ENCODE measurements at places on chromosomes 1 and 21. TPM values are rescaled to one million over a fixed set of nuclear protein-coding genes. Genes with fewer than 3 reads are reported as not detected.

DNA sequence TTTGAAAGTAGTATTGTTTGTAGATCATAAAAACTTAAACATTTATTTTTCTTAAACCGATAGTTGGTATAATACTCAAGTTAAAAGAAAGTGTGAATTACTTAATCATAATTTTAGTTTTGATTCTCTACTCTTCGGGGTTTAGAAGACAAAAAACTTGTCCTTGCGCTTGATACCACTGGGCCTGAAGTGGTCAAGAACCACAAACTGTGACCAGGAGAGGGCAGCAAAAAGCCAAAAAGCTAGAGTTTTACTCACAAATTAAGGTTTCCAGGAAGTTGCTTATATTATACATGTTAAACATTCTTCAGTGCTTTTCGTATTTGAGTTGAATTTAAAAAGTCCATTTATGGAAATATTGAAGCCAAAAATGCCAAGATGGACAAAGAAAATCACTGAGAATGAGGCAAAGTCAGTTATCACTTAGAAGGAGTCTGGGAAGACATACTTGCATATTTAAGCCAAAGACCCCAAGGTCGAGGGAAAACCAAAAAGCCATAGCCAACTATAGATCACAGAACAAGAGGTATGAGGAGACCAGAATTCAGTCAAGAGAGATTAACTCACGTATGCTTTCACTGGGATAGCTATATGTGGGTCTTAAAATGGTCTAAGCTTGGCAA lies 34.2 kb downstream of the EFCAB7 start:
- peak; percentile 20 for DNase-seq
- no peaks in the 10 kb centered on the region for H3K27me3 ChIP-seq
- no peak overlapping the region for H3K4me3 ChIP-seq
- H3K36me3 ChIP-seq: peaks cover 2% of the 10 kb centered on the region

Gene VHLL
- not detected for total RNA-seq

DNA sequence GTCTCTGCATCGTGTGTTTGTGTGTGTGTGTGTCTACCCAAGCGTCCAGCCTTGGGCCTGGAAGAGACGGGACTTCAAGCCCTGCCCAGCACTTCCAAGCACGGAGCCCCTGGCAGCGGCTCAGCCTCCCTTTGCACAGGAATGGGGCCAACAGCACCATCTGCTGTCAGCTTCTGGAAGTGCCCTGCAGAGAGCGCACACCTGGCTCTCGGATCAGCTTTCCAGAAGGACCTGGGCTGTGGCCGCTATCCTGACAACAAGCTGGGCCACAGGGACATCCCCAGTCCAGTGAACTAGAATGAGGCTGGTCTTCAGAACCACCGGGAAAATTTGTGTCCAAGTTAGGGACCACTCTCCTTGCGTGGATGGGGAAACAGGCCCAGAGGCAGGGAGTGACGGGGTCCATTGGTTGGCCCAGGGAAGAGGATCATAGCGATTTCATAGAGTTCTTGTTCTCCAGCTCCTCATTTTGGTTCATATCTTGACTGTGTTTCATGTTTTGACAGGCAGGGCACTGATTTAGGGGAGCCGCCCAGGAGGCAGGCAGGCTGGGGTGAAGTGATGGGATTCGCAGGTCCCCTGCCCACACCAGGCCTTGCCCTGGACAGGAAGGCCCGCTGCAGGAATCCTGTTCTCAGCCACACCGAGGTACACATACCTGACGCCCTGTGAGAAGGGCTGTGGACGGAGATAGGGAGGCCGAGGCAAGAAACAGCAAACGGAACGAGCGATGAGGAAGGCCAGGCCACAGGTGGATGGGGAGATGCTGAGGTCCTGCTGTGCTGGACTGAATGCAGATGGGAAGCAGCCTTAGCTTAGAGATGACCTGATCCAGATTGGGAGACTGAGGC lies 38.4 kb downstream of the TAS1R2 start:
- peak; percentile 62 for DNase-seq
- no peak overlapping the region for H3K27ac ChIP-seq
- H3K4me3 ChIP-seq: no peak overlapping the region
- peaks cover 25% of the 10 kb centered on the region for H3K27me3 ChIP-seq

DNA sequence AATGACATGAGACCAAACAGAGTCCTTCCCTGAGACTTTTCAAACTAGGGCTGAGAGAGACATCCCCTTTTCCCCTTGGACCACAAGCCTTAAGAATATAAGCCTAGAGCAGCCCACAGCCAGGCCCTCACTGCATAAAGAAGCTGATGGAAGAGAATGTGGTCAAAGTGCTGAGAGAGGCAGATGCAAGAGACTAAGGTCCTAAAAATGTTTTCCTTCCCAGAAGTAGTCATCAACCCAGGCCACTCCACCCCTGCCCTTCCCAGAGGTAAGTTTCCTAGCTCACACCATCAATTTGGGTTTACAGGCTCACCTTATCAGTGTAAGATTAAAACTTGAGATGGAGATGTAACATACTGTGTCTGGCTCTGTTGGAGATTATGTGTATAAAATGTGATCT lies 58.2 kb downstream of the BCAR3 start:
- H3K27me3 ChIP-seq: peaks cover 13% of the 10 kb centered on the region
- no peaks in the 10 kb centered on the region for H3K36me3 ChIP-seq
- H3K4me1 ChIP-seq: peaks cover 5% of the 10 kb centered on the region

DNA sequence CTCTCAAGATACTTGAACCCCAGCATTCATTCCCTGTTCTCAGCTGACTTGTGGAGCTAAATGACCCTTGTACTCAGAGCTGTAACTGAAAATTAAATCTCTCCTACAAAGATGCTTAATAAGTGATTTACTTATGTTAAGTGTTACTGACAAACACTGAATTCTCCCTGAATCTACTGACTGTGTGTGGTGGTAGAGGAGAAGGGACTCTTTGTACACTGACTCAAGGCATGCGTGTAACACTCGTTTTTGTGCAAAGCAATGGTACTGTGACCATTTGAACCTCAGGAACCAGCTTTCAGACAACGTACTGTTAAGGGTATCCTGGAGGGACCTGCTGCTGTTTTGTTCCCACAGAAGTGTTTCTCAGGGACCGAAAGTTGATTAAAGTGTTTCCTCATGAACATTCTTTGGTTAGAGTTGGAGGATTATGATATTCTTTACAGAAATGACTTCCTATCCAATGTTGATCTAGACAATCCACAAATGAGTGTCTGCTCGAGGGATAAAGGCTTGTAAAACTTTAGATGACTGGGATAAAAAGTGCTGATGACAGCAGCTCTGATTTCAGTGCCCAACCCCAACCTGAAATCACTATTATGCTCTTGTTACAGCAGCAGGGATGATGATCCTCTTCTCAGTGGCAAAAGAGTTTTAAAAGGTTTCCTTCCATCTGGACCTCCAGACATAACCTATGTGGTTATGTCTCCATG lies 12.8 kb downstream of the RGL1 start:
- H3K27ac ChIP-seq: no peak overlapping the region
- no peaks in the 10 kb centered on the region for H3K27me3 ChIP-seq
- H3K4me3 ChIP-seq: no peak overlapping the region
- no peaks in the 10 kb centered on the region for H3K36me3 ChIP-seq
- H3K4me1 ChIP-seq: peaks cover 1% of the 10 kb centered on the region
- DNase-seq: no peak

Gene CSF3R
- total RNA-seq: 0.43 TPM

GRCh38 chr1:107807405-107807804 lies 157.6 kb downstream of the VAV3 start:
- no peak overlapping the region for H3K27ac ChIP-seq
- peaks cover 29% of the 10 kb centered on the region for H3K4me1 ChIP-seq
- no peak overlapping the region for H3K4me3 ChIP-seq
- H3K36me3 ChIP-seq: peaks cover 7% of the 10 kb centered on the region
- H3K27me3 ChIP-seq: peaks cover 3% of the 10 kb centered on the region

DNA sequence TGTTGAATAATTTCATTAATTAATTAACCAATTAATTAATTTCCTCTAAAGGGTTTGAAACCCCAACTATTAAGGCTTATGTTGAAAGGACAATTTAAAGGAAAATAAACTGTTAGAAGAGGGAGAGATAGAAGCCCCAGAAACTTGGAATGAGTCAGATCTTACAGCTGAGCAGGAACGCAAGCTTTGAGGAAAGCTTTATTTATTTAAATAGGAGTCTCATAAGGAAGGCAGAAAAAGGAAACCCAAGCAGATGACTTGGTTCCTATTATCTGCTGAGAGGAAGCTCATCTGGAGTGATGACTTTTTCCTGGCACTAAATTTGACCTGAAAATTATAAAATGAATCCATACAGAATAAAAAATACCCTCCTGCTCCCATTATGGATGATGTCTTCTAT lies 105.1 kb downstream of the ROR1 start:
- H3K4me3 ChIP-seq: no peak overlapping the region
- no peak overlapping the region for H3K27ac ChIP-seq
- DNase-seq: no peak

- DNase-seq: no peak
- no peak overlapping the region for H3K4me3 ChIP-seq
- H3K36me3 ChIP-seq: peaks cover 32% of the 10 kb centered on the region
- H3K4me1 ChIP-seq: peaks cover 36% of the 10 kb centered on the region
- H3K27me3 ChIP-seq: no peaks in the 10 kb centered on the region
These were observed 8.6 kb downstream of the YBEY start for GRCh38 chr21:46294647-46295176.

DNA sequence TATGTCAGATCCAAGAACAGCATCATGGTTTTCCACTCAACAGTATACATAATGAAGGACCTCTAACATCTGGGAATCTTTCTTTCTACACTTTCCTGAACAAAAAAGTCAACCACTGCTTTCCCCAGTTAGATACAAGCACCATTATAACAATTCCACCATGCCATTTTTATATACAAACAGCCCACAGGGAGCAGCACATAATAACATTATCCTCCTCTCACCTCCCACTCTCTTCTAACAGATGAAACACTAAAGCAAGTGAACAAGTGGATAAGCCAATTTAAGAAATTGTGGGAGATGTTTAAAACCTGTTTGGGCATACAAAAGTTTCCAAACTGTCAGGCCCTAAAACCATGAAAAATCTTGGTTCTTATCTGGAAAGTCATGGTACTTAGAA lies 29.4 kb upstream of the PRRC2C start:
- DNase-seq: no peak
- H3K27ac ChIP-seq: no peak overlapping the region
- no peak overlapping the region for H3K4me3 ChIP-seq
- no peaks in the 10 kb centered on the region for H3K36me3 ChIP-seq

GRCh38 chr21:43322805-43323204 lies 104.1 kb downstream of the SIK1 start:
- H3K27ac ChIP-seq: no peak overlapping the region
- H3K4me3 ChIP-seq: no peak overlapping the region
- DNase-seq: no peak
- H3K36me3 ChIP-seq: no peaks in the 10 kb centered on the region

- H3K27me3 ChIP-seq: no peaks in the 10 kb centered on the region
- H3K36me3 ChIP-seq: no peaks in the 10 kb centered on the region
- peaks cover 11% of the 10 kb centered on the region for H3K4me1 ChIP-seq
- H3K27ac ChIP-seq: no peak overlapping the region
These were observed 72.6 kb upstream of the HMGB4 start for GRCh38 chr1:33791251-33791650.

Gene TRABD2B
- not detected for total RNA-seq

Gene DMBX1
- total RNA-seq: 0.30 TPM

DNA sequence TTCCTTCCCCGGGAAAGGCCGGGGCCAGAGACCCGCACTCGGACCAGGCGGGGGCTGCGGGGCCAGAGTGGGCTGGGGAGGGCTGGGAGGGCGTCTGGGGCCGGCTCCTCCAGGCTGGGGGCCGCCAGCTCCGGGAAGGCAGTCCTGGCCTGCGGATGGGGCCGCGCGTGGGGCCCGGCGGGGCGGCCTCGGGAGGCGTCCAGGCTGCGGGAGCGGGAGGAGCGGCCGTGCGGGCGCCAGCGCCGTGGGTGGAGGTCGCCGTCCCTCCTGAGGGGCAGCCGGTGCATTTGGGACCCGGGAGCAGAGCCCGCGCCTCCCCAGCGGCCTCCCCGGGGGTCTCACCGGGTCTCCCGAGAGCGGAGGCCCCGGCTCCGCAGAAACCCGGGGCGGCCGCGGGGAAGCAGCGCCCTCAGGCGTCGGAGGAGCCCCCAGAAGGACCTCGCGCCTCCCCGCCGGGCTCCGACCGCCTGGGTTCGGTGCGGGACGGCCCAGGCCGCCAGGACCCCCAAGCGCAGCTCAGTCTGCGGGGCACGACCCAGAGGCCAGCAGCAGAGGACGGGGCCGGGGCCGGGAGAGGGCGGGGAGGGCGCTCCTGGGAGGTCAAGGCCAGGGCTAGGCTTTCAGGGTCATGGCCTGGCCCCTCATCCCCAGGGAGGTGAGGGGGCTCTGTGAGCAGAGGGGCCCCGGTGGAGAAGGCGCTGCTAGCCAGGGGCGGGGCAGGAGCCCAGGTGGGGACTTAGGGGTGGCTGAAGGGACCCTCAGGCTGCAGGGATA lies 7.2 kb upstream of the SLX9 start:
- H3K4me3 ChIP-seq: peak overlapping the region; percentile 81
- H3K27ac ChIP-seq: no peak overlapping the region
- peak; percentile 76 for DNase-seq
- peaks cover 42% of the 10 kb centered on the region for H3K4me1 ChIP-seq
- H3K36me3 ChIP-seq: peaks cover 12% of the 10 kb centered on the region
- H3K27me3 ChIP-seq: no peaks in the 10 kb centered on the region

Gene MUL1
- total RNA-seq: 21.0 TPM

Gene C1orf87
- total RNA-seq: not detected

- no peaks in the 10 kb centered on the region for H3K27me3 ChIP-seq
- H3K36me3 ChIP-seq: no peaks in the 10 kb centered on the region
- H3K4me3 ChIP-seq: no peak overlapping the region
- no peaks in the 10 kb centered on the region for H3K4me1 ChIP-seq
These were observed 512.7 kb upstream of the ZRANB2 start for GRCh38 chr1:71593523-71593922.

DNA sequence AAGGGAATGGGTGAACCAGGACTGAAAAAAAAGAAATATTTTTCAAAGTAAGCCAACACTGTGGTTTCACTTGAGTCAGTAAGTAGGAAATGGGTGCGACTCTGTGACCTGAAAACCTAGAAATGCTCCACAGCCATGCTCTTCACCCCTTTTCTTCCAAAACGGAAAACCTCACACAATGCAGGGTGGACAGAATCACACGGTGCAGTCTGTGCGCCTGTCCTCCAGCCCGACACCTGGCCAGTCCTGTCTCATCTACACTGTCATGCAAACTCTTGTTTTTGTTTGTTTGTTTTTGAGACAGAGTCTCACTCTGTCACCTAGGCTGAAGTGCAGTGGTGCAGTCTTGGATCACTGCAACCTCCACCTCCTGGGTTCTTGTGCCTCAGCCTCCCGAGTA lies 53.3 kb downstream of the B3GALT5 start:
- H3K4me1 ChIP-seq: no peaks in the 10 kb centered on the region
- no peaks in the 10 kb centered on the region for H3K27me3 ChIP-seq
- H3K36me3 ChIP-seq: no peaks in the 10 kb centered on the region
- no peak overlapping the region for H3K27ac ChIP-seq
- no peak overlapping the region for H3K4me3 ChIP-seq
- DNase-seq: no peak

Gene PLXNA2
- 0.65 TPM for total RNA-seq

GRCh38 chr1:179034720-179035119 lies 9.0 kb downstream of the FAM20B start:
- H3K4me1 ChIP-seq: peaks cover 80% of the 10 kb centered on the region
- H3K4me3 ChIP-seq: no peak overlapping the region
- no peaks in the 10 kb centered on the region for H3K27me3 ChIP-seq
- H3K27ac ChIP-seq: peak overlapping the region; percentile 64
- DNase-seq: no peak

- no peak for DNase-seq
- H3K36me3 ChIP-seq: no peaks in the 10 kb centered on the region
These were observed 9.7 kb upstream of the KIRREL1 start for GRCh38 chr1:157983787-157984186.
